ENCODE measurements at places on chromosomes 1 and 21. TPM values are rescaled to one million over a fixed set of nuclear protein-coding genes. Genes with fewer than 3 reads are reported as not detected.

- DNase-seq = no peak
Observed at GRCh38 chr1:111911776-111912515, 77.5 kb downstream of the KCND3 start.

GRCh38 chr1:16369821-16370220, 2.8 kb downstream of the SZRD1 start:
- no peak for DNase-seq

TSACC gene
- total RNA-seq = not detected

RNF2 gene
- total RNA-seq = 48.7 TPM

Measured in G401 (cell line).